ENCODE measurements at places on chromosomes 6 and 20.

DNA sequence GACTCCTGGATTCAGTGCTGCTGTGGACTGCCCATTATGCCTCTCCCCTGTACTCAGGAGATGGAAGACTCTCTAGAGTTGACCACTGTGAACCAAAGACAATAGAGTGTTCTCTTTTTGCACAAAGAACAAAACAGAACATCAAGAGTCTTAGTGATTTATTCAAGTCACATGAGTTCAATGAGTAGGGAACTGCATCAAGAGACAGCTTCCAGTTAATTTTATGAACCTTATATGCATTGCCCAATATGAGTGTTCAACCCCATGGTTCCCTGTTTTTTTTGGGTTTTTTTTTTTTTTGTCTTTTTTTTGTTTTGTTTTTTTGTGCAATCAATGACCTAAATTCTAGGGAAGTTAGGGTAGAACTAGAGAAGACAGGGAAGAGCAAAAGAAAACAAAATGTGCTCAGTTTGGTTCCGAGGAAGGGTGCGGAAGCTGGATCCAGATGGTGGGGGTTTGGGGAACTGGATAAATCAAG is 224.3 kb downstream of the MAFB start:
- DNase-seq: no peak

- DNase-seq: no peak
Measured at GRCh38 chr6:161546632-161547031, 272.8 kb upstream of the AGPAT4 start.

GRCh38 chr6:145863988-145864616 is 49.5 kb upstream of the FBXO30 start:
- peak; percentile 32 for DNase-seq

DNA sequence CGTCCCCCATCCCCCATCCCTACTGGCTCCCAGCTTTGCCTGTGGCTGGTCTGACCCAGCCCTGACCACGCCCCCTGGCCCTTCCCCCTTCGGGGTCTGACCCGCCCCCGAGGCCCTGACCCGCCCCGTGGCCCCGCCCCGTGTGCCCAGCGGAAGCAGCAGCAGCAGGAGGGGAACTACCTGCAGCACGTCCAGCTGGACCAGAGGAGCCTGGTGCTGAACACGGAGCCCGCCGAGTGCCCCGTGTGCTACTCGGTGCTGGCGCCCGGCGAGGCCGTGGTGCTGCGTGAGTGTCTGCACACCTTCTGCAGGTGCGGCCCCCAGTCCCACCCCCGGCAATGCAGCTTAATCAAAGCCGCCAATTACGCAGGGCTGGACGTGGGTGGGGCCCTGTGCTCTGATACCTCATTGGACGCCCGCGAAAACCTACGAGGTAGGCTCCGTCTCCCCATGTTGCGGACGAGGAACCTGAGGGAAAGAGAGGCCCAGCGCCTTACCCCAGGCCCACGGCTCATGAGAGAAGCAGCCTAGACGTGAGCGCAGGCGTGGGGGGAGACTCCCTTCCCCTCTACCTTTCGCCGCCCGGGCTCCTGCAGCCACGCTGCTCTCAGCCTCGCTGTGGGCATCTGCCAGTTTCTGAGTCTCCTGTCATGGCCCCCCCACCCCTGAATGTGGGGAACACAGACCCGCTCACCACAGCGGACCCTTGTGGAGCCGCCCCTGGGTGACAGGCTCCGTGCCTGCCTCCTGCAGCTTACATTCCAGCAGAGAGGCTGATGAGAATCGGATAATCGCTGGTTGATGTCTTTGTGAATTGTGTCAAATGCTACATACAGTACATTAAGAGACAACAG is 12.8 kb downstream of the RBCK1 start:
- peak; percentile 65 for DNase-seq

DNA sequence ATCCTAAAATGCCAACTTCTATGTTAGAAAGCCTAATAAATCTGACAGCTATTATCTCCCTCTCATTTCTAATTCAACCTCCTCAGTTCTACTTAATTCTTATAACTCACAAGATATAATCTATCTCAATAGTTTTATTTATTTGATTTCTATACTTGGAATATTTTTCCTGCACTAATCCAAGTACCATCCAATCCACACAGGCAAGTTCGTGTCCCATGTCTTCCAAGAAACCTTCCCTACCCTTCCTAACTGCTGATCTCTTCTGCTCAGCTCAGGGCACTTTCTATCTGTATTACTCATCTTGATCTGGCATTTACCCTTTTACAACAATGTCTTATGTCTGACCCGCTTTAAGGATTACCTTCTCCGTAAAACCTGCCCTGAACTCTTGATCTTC is 18.2 kb downstream of the NCOA5 start:
- DNase-seq: no peak
